ENCODE measurements at places on chromosomes 6 and 20.
A peak's percentile ranks its signal among the peaks of the same experiment; 100 is the strongest.

GRCh38 chr6:37643851-37644672 is 53.6 kb downstream of the MDGA1 start:
- DNase-seq: no peak

- DNase-seq: no peak
Measured at GRCh38 chr6:32664827-32665362, 1.6 kb downstream of the HLA-DQB1 start.

DNA sequence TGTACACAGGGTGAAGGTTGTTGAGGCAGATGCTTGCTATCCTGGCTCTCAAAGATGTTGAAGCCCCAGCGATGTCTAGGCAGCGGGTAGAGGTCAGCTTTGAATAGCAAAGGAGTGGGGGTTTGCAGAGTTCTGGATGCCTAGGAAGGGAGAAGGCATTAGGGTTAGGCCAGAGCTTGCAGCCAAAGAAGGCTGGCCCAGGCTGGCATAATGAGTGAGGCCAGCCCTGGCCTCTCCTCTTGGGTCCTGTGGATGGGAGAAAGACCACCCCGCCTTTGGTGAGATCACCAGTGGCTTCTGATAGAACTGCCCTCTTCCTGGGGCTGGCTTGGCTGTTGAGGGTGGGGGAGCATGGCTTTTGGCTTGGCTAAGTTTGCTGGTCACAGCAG is 406 bp upstream of the WFDC5 start:
- no peak for DNase-seq

- no peak for DNase-seq
Measured at GRCh38 chr20:62606551-62607201, 35.6 kb upstream of the SLCO4A1 start.

DNA sequence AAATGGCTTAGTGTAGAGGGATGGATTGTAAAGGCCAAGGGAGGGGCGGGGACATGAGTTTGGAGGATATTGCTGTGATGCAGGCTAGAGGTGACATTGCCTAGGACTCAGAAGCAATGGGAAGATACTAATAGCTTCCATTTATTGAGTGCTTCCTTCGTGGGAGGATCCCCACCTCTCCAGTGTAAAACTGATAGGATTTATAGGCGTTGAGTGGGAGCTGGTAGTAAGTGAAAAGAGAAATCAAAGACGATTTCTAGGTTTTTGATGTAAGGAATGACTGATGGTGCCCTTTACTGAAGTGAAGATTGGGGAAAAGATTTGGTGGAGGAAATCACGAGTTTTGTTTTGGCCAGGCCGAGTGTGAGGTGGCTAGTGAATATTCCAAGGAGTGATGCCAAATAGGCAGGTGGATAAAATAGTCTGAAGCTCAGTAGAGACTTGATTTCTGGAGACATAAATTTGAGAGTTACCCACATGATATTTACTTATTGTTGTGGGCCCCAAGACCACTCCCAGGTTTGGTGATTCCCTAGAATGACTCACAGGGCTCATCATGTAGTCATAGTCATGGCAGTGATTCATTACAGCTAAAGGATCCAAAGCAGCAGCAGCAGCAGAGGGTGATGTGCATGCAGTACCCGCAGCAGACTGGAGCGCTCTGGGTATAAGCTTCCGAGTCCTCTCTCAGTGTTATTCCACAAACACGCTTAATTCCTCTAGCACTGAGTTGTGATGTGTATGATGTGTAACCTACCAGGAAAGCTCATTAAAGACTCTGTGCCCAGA is 10.2 kb downstream of the RPRD1B start:
- DNase-seq: peak; percentile 85

- DNase-seq: peak; percentile 59
Measured at GRCh38 chr6:121582262-121582661, 146.8 kb downstream of the GJA1 start.

GRCh38 chr6:12709116-12709515 is 7.5 kb upstream of the PHACTR1 start:
- peak; percentile 91 for DNase-seq

DNA sequence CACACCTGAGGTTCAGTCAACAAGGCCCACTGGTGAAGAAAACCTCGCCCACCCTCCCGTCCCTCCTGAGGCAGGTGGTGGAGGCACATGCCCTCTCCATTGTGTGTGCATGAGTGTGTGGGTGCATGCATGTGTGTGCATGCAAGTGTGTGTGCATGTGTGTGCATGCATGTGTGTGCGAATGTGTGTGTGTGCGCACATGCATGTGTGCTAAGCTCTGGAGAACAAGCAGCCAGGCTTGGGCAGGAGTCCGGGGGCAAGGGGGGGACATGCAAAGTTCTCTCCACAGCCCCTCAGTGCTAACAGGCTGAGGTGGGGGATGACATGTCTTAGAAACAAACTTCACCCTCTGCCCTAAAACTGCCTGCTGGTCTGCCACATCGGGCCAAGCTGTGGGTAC is 3.1 kb upstream of the HSPA12B start:
- no peak for DNase-seq

- no peak for DNase-seq
Measured at GRCh38 chr20:64180673-64181072, 16.4 kb downstream of the MYT1 start.

DNA sequence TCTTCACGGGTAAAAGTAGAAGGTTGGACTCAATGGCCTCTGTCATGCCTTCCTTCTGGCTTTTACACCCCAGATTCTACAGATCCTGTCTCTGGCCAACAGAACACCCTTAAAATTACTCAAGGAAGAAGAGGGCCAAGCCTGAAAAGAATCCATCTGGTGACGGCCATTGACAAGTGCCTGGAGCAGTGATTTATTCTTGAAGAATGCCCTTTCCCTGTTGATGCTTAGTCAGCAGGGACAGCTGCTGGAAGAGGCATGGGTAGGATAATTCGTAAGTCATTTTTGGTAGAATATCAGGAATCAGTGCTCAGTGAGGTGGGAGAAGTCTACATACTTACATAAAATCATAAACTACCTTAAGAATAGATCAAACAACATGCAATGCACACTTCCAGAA is 397.9 kb downstream of the SAMD5 start:
- peak; percentile 69 for DNase-seq

GRCh38 chr6:52976591-52977035 is 18.5 kb downstream of the GSTA4 start:
- no peak for DNase-seq

- DNase-seq: no peak
Measured at GRCh38 chr20:63562461-63563224, 8.7 kb downstream of the FNDC11 start.

GRCh38 chr6:7145885-7146828 is 38.4 kb downstream of the RREB1 start:
- peak; percentile 88 for DNase-seq

DNA sequence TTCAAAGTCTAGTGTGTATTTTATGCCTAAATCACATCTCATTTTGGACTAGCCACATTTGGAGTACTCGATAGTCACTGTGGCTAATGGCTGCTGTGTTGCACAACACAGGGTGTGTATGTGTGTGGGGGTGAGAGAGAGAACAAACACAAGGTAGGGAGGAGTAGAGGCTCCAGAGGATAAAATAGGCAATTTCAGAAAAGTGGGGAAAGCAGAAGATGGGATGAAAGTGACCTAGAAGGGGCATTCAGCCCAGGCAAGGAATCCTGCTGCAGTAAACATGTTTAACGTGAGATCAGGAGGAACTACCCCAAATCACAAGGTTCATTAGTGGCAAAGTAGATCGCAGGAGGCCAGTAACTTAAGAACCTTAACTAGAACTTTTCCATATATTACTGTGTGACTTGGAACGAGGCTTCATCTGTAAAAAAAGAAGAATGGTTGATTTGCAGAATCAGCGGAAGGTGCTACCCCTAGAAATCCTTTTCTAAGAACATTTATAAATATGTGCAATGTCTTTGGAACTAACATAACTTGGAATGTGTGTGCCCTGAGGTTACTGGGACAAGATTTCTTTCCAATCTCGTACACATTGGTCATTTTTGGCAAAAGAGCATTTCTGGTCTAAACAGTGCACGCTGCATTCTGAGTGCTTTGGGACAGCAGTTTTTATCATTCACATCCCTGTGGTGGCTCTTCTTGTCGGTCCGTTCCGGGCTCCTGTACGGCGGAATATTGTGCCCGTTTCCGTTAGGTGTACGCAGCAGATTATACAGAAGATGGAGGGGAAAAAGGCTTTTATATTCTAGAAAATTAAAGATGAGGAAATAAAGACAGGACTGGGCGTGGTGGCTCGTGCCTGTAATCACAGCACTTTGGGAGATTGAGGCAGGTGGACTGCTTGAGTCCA is 2.6 kb downstream of the DUSP22 start:
- no peak for DNase-seq

- no peak for DNase-seq
Measured at GRCh38 chr6:39453956-39454524, 131.5 kb upstream of the KCNK16 start.

All from fibroblast of skin of back (primary cell).